D721Med (cell line): ENCODE measurements at places on chromosomes 12 and 14.

- DNase-seq, result no peak
These were observed 16.6 kb downstream of the ADGRD1 start for GRCh38 chr12:130970165-130970907.

GRCh38 chr12:56221232-56221756, 428 bp downstream of the RNF41 start:
- peak; percentile 35 for DNase-seq

DNA sequence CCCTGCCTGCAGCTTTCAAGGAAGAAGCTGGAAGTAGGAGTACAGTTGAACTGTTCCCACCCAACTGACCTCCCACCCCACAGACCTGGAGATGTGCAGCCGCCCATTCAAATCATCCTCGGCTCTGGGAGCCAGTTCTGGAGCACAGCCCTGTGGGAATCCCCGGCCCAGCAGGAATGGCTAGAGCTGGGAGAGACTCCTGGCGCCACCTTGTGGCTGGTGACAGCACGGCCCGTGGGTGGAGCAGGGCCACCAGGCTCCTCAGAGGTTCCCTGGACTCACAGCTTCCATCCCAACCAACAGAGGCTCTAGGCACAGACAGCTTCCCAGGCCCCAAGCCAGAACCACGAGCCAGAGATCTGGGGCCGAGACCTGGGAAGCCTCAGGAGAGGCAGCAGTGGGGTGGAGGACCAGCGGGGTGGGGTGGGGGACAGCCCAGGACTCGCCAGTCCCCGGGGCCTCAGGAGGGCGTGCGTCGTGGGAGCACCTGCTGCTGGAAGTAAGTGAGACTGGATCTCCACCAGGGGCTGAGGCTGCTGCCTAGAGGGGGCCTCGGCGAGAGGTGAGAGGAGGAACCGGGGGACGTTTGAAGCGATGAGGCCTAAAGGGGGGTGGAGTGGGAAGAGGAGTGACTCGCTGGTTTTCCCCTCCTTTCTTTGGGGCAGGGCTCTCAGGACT, 43.4 kb downstream of the RNF34 start:
- DNase-seq, result peak; percentile 97

- DNase-seq, result no peak
These were observed 1119.2 kb upstream of the TMEM132C start for GRCh38 chr12:127147724-127148123.

GRCh38 chr14:30521899-30522736, 36.8 kb upstream of the G2E3 start:
- DNase-seq, result no peak

- no peak for DNase-seq
These were observed 1.7 kb upstream of the EIF5 start for GRCh38 chr14:103332143-103332919.

- no peak for DNase-seq
These were observed 60.2 kb downstream of the PPP1R12A start for GRCh38 chr12:79874665-79875064.

DNA sequence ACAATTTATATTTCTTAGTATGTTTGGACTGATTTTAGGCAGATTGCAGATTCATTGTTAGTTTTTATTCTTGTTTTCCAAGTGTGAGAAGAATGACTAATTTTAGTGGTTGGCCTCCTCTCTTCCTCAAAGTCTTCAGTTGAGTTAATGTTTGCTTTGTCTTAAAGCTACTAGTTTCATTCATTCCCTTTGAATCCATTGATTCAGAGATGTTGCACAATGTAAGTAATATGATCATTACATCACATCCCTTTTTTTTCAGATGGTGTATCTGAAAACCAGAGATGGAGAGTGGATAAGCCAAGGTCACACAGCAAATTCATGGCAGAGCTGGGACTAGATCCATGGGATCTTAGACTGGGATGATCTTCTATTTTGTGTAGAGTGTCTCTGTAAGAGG, 577.5 kb downstream of the BCL11B start:
- DNase-seq, result no peak

DNA sequence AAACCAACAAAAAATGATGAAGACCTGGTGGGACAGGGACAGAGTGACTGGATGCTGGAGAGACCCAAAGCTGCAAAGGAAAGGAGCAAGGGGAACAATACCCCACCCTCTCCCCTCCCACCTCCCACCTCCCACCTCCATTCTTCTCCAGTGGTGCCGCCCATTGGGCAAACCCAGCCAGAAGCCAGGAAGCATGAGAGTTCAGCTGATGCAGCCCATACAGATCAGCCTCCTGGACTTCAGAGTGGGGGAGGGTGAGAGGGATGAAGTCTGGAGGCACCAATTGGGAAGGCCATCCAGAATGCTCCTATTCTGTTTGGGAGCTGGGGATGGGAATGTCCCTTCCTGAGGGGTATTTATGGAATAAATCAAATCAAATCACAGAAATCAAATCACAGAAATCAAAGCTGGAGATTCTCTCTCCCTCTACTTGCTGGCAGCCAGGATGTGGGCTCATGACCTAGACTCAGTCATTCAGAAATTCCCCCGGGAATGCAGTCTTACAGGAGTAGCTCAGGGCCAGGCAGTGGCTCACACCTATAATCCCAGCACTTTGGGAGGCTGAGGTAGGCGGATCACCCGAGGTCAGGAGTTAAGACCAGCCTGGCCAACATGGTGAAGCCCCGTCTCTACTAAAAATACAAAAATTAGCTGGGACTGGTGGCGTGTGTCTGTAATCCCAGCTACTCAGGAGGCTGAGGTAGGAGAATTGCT, 31.1 kb downstream of the IRF2BPL start:
- no peak for DNase-seq

DNA sequence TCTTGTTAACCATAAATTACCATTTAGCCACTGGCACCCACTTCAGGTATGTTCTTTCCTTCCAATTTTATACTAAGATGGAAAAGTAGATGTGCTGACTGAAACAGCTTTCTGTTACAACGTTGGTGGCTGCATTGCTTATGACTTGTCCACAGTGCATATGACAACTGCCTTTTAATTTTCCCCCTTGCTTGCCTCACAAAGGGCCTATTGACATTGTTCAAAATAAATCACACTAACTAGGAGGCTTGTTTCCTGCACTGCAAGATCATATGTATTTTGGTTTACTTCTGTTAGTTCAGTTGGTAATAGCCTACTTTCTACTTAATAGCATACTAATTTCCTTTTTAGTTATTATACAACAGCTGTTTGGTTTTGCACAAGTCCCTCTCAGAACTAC, 55.4 kb downstream of the SCAF11 start:
- DNase-seq, result no peak

DNA sequence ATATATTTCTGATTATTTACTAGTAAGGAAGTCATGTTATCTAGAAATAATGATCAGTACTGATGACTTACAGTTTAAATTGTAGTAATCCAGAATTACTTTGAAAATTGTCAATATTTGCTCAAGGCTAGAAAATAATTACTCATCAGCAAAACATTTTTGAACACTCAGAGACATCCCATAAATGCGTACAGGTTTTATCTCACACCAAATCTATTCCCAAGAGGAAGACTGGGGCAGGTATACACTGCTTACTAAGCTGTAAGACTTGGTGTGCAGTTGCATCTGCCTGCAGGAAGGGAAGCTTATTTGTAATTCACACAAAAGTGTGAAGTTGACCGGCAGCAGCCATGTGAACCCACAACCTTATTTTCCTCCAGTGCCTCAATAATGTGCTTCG, 146.4 kb downstream of the CCER1 start:
- DNase-seq, result no peak

DNA sequence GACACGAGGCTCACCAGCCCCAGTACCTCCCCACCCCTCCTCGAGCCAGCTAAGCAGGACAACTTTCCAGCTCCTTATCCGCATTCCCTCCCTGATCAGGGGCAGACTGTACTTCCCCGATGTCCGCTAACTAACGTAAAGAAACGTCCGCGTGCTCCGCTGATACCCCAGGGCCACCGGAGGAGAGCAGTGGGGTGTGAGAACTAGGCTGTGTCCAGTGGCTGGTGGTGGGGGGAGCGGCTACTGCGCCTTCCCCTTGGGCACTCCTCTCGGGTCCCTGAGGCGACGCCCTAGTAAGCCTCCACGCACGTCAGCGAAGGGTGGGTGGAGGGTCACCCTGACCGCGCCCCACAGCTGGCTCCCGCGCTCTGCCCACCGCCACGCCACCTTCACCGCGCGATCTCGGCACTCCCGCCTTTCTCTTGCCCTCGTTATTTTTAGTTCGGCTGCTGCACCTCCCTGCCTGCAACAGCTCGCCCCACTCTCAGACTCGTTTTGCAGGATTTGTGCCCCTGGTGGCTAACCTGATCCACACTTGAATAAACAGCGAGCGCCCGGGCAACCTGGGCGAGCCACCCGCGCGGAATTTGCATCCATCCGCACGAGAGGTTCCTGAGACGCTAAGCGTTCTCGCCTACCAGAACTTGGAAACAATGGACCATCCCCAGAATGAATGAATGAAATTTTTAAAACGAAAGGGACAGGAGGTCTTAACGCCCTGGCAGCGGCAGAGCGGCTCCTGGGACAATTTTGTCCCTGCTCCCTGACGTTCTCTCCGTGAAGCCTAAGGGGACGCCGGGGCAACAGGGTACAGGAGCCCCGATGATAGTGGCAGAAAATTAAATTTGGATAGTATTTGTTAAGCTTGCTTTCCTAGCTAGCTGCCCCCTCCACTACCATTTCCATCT, 6.9 kb upstream of the BMP4 start:
- no peak for DNase-seq

DNA sequence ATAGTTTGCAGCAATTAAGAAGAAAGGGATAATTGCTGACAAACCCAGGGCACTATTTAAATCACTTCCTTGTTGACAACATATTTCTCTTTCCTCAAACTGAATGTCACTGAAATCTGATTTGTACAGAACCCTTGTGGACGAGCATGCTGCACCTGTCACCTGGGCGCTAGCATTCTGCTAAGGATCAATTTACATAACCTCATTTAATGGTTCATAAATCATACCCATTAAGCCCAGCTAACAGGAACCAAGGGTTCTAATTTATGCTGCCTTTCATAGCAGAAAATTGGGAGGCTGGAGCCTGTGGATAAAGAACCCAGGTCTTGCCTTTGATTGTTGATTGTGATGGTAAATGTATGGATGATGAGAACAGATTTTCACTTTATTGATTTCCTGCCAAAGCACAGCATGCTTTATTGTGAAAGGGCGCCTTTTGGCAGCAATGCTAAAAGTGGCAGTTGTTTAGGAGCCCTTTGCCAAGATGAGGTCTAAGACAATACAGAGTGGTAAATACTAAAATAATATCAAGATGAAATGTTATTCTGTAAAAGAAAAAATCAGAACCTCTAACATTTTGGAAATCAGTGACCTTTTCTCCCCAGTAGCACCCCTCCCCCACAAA, 95.4 kb downstream of the NKX2-1 start:
- no peak for DNase-seq

DNA sequence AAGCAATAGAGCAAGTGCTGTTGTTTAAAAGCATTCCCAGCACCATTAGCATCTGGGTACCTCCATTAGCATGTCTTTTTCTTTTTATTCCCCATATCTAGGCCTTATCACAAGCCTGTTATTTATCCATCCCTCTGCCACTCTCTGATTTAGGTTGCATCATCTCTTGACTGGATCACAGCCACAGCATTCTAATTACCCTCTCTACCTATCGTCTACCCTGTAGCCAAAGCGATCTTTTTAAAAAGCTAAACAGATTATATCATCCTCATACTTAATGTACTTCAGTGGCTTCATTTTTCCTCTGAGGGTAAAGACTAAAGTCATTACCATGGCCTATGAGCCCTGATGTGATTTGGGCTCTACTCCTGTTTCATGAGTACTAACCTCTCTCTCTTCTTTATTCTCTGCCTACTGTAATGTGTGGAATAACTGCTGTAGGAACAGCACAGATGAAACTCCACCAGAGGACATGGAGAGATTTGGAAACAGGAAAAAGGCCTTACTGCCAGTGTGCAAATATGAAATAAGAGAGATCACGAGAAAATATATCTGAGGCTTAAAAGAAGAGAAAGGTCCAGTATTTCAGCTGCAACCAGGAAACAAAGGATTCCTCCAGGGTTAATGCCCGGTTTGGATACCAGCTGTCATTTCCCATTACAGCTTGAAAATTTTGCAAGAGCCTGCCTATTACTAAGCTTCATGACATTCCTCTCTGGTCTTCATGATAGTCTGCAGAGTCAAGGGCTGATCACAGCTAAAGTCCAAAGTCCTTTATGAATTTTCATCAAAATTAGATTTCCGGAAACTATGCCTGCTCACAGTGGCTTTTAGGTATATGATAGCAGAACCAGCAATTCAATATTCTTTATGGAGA, 422.5 kb upstream of the PDE3A start:
- no peak for DNase-seq

- no peak for DNase-seq
These were observed 196.6 kb downstream of the CALM1 start for GRCh38 chr14:90593254-90594040.

- no peak for DNase-seq
These were observed 13.4 kb downstream of the ASB2 start for GRCh38 chr14:93962701-93963601.

DNA sequence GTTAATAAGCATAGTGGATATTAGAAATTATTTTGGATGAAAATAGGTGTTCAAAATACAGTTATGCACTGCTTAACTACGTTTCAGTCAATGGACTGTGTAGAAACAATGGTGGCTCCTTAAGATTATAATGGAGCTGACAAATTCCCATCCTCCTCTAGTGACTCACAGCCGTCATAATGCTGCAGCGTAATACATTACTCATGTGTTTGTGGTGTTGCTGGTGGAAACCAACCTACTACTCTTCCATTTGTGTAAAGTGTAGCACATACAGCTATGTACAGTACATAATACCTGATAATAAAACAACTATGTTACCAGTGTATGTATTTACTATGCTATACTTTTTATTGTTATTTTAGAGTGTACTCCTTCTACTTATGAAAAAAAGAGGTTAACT, 111.2 kb upstream of the TMCC3 start:
- no peak for DNase-seq

DNA sequence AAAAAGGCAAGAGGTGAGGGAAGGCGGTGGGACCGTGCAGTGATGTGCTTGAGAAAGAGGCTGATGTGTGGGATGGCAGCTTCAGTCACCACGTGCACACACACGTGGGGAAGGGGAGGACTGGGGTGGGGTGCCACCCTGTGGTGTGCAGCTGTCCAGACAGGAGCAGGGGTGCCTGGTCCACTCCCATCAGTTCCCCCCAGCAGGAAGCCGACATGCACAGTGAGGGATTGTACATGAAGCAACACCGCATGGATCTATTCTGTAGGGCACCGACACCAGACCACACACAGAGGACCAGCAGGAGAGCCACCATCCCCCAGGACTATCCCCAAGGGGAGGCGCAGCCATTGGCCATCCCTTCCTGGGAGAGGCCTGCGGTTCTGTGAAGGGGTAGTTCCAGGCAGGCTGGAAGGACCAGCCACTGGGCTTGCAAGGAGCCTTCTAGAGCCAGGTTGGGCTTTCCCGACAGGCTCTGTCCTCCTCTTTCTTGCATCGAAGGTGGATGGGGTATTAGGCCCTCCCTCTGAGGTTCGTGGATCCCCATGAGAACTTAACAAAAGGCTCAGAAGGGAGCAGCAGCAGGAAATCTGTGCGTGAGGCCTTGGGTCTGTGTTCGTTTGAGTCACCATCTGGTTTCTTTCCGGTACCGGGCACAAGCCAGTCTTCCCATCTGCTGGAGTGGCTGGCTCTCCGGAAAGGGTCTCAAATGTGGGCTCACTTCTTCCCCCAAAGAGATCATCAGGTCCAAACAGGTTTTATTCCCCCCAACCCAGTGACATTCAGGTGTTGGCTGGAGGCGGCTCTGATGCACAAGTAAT, 59.8 kb downstream of the PLEKHG3 start:
- DNase-seq, result no peak
